Lung (tissue), 17 donors: ENCODE measurements at places on chromosomes 6 and 20. TPM values are rescaled to one million over a fixed set of nuclear protein-coding genes. Genes with fewer than 3 reads are reported as not detected.

DNA sequence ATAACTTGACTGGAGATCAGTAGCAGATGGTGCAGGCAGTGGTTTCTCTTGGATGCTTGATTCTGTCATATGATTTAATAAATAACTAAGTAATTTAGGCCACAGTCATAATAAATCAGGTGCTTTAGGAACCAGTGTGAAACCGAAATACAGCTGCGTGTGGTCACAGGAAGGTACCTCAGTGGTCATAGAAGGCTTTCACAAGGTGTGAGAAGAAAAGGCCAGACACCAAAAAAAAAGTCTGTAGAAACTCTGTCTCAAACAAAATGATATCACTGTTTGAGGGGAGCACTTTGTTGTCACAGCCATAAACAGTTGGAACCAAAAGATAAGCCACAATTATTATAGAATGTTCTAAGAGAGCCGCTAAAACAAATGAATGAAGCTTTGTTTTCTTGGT is 56.5 kb downstream of the ARMC2 start:
- no peak for DNase-seq

- DNase-seq = no peak
Observed at GRCh38 chr20:7346562-7346961, 579.1 kb downstream of the BMP2 start.

- no peak for DNase-seq
Observed at GRCh38 chr6:6746970-6747338, 158.4 kb downstream of the LY86 start.

- DNase-seq = peak; percentile 53
Observed at GRCh38 chr20:44576297-44576696, 6.1 kb upstream of the PKIG start.

DNA sequence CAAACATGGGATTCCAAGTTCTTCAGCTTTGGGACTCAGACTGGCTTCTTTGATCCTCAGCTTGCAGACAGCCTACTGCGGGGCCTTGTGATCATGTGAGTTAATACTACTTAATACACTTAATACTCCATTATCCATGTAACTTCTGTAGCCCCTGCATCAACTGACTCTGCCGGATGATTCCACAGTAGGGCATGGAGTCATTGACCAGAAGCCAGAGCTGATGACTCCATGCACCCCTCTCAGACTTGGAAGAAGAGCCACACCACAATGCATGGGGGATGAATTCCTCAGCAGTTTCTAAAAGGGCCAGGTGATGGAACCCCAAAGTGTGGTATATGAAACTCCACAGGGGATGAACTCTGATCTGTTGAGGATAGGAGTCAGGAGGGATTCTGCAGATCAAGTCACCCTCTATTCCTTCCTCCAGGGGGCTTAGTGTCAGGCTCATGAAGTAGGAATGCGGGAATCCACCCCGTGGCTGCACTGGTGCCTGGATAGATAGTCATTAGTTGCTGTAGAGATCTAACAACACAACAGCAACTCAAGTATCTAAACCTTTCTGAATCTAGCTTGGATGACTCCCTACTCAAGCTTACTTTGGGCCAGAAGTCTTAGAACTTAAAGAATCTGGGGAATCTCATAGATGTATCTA is 70.2 kb downstream of the GPR6 start:
- no peak for DNase-seq

- DNase-seq = no peak
Observed at GRCh38 chr6:49252901-49253300, 210.2 kb downstream of the MMUT start.

GRCh38 chr20:53602661-53603060 is 9.0 kb upstream of the ZNF217 start:
- no peak for DNase-seq

- peak; percentile 47 for DNase-seq
Observed at GRCh38 chr20:62361799-62362589, 5.1 kb downstream of the LAMA5 start.

DNA sequence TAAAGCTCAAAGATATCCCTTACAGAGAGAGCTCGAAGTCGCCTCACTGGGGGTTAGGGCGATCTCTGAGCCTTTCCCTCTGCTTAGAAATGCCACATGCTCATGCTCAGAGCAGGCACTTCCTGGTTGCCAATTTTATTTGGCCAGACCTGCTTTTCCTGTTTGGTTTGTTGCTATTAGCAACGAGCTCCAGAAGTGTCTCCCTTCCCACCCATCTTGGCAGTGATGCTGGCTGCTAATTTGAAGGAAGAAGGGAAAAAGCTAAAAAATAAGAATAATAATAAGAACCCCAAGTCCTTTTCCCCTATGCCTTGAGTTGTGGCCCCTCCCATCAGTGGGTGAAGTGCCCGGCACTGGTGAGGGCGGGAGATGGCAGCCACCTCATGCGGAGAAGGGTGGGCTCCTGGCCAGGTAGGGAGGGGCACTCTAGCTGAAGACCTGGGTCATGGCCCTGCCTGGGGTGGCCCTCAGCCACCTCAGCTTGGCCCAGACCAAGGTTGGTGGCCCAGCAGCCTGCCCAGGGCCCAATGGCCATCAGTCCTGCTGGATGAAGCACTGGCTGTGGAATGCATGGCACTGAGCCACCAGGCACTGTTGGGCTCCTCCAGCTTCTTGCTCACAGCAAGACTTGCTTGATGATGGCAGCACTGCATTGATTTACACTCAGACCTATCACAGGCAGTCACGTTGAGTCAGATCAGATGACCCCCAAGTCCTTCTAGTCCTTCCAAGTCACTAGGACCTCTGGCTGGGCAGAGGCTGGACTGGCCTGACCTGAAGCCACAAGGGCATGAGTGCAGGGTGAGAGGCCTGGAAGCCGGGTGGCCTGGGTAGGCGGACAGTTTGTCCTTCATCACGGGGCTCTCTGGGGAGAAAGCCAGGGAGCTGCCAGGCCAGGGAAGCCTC is 79.0 kb downstream of the SYNJ2 start:
- DNase-seq = peak; percentile 96

The WFDC2 gene
- total RNA-seq = 499 TPM

The FLRT3 gene
- 144 TPM for total RNA-seq

The NSFL1C gene
- total RNA-seq = 42.9 TPM
